ENCODE measurements at places on chromosomes 12 and 14.

DNA sequence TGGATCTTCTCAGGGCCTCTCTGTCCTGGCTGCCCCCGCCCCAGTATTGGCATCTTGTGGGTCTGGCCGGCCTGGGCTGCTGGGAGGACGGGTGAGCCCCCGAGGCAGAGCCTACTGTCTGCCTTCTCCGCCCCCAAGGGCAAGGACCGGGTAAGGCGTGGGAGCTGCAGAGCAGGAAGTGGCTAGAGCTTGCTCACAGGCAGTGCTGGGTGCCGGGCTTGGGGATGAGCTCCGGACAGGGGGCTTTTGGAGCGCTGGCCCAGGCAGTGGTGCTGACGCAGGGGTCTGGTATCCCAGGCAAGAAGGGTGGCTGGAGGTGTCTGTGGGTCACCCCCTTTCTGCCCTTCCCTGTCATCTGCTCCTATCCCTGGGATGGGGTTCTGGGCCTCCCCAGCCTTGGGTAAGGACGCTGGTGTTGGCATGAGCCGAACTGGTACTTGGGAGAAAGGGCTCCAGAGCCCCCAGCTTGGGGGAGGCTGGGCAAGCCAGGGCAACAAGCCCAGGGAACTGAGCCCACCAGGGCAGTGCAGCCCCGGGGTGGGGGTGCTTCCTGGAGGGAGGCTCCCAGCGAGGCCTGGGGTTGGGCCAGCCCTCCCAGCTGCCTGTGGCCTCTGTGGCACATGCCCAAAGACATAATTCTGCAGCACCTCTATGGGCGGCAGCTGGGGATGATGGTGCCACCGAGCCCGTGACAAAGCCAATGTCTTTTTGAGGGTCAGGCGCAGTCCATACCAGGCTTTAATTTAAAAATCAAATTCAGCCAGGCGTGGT, 126.3 kb downstream of the KIF26A start:
- no peak for DNase-seq

DNA sequence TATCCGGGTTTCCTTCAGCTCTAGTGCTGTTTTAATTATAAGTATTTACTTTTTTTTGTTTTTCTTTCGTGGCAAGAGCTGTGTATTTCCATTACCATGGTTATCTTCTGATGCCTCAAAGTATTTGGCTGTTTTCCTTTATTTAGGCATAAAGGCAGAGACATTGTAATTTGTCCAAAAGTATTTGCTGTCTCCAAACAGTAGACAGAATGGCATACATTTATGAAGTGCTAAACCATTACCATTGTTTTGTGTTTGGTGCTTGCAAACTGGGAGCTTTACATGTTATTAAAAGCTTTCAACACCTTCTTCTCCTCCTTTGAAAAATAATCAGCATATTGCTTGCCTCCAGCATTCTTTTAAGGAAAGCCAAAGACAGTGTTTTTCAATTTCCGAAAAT, 46.3 kb downstream of the FLRT2 start:
- no peak for DNase-seq

GRCh38 chr12:25833657-25834056, 124.8 kb upstream of the RASSF8 start:
- no peak for DNase-seq

GRCh38 chr14:105465209-105466031, 9.2 kb upstream of the CRIP2 start:
- DNase-seq: no peak

- no peak for DNase-seq
Measured at GRCh38 chr14:40682131-40682913, 924.4 kb upstream of the LRFN5 start.
